ENCODE measurements at places on chromosomes 5 and 9.

DNA sequence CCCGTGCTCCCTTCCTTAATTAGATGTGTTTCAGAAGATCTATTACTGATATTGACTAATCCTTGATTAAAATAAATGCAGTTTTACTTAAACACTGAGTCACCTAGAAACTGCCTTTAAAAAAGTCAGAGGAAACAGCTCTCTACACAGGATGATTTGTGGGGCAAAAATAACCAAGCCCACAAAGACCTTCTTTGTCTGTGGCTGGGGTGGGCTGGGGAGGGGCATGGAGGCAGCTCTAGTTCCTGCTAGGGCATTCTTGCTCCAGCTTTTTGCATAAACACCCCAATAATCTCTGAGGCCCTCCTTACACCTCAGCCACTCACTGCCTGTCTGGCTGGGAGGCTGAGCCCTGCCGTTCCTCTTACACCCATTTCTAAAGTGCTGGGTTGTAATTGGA is 227.6 kb upstream of the DAP start:
- DNase-seq = no peak

- DNase-seq = no peak
These were observed 91.4 kb downstream of the VCAN start for GRCh38 chr5:83562791-83563557.

GRCh38 chr5:33079548-33079947 is 361.2 kb upstream of the TARS1 start:
- DNase-seq = no peak

- DNase-seq = no peak
These were observed 530.4 kb upstream of the PTPRD start for GRCh38 chr9:11142965-11143738.

GRCh38 chr9:96169484-96169883 is 132.5 kb downstream of the HSD17B3 start:
- no peak for DNase-seq

GRCh38 chr5:96195123-96195522 is 233.5 kb upstream of the ELL2 start:
- no peak for DNase-seq

GRCh38 chr5:150438873-150439546 is 10.5 kb downstream of the RPS14 start:
- DNase-seq = peak; percentile 50

GRCh38 chr9:134735441-134736175 is 94.0 kb downstream of the COL5A1 start:
- no peak for DNase-seq

GRCh38 chr5:149887622-149888183 is 56.9 kb downstream of the PDE6A start:
- no peak for DNase-seq

- no peak for DNase-seq
These were observed 221.4 kb downstream of the NR3C1 start for GRCh38 chr5:143182106-143182505.

DNA sequence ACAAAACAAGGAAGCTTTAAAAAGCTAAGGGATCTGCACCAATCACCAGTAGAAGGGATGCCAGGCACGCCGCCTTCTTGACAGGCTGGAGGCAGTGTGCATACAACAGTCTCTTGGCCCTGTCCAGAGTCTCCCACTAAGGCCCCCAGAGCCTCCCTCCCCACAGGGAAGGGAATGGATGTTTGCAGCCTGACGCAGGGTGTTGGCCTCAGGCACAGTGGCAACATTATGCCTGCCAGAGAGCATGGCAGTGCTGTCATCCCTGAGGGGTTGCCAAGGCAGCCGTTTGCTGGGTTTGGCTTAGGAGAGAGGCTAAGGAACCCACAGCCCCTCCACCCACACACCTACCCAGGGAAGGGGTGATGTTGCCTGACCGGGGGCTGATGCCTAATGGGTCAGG is 4.8 kb downstream of the HBEGF start:
- no peak for DNase-seq

GRCh38 chr5:163460562-163461171 is at the start of gene HMMR:
HMMR (plus strand) TSS chr5:163460632; CDS start chr5:163460693, 61 bp downstream.
- no peak for DNase-seq

- DNase-seq = peak; percentile 80
These were observed 25.5 kb downstream of the NUP188 start for GRCh38 chr9:128972956-128973355.

- no peak for DNase-seq
These were observed 8.8 kb upstream of the DBH start for GRCh38 chr9:133627341-133627740.

- no peak for DNase-seq
These were observed 7.8 kb downstream of the RAPGEF1 start for GRCh38 chr9:131732061-131732526.
